ENCODE measurements at places on chromosomes 3 and 15. TPM values are rescaled to one million over a fixed set of nuclear protein-coding genes. Genes with fewer than 3 reads are reported as not detected.

- DNase-seq = no peak
Measured at GRCh38 chr3:143232981-143233380, 113.4 kb downstream of the CHST2 start.

DNA sequence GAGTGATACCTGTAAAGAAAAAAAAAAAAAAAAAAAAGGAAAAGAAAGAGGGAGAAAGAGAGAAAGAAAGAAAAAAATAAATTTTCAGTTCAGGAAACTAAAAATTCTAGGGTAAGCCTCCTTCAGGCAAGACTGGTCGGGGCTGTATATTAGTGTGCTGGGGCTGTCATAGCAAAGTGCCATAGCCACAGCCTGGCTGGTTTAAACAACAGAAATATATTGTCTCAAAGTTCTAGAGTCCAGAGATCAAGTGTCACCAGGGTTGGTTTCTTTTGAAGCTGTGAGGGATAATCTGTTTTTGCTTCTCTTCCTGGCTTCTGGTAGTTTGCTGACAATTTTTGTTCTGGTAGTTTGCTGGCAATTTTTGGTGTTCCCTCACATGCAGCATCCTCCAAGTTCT lies 48.4 kb upstream of the SLC25A26 start:
- DNase-seq = no peak

DNA sequence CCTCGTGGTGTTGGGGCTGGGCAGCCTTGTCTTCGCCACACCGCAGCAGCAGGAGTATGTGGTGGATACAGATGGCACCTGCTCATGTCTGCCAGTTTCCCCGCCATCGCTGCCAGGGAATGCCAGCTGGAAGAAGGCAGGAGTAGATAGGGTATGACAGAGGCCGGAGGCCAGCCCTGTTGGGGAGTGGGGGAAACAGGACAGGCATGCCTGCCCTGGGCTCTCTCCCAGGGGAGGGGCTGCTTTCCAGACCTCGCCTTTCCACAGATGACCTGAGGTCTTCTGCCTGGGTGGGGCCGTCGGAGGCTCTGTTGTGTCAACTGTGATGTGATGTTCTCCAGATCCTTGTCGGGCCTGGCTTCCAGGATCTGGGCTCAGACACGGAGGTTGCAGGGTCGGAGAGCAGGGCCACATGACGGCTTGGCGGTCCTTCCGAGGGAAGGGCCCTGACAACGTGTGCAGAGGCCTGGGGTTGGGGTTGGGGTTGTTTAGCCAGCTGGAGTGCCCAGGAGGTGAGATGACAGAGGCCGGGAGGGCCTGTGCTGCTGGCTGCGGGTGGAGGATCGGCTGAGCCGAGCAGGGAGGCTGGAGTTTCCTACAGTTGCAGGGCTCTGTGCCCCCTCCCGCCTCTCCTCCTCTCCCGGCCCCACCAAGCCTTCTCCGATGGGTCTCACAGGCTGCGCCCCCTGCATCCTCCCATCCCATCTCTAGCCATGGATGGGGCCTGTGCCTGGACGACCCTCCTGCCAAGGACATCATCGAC lies 102.0 kb downstream of the TBC1D2B start:
- DNase-seq = no peak

CNTN3 gene
- not detected for total RNA-seq
